Spleen (tissue), 13 donors: ENCODE measurements at places on chromosomes 2 and 18. TPM values are rescaled to one million over a fixed set of nuclear protein-coding genes. Genes with fewer than 3 reads are reported as not detected.

Gene CXXC1
- 102 TPM for total RNA-seq

Gene KIAA2012
- not detected for total RNA-seq

Gene FAP
- total RNA-seq: 0.82 TPM

Gene GALNT14
- total RNA-seq: 18.5 TPM

Gene POU3F3
- total RNA-seq: not detected
